ENCODE measurements at places on chromosomes 2 and 18.

DNA sequence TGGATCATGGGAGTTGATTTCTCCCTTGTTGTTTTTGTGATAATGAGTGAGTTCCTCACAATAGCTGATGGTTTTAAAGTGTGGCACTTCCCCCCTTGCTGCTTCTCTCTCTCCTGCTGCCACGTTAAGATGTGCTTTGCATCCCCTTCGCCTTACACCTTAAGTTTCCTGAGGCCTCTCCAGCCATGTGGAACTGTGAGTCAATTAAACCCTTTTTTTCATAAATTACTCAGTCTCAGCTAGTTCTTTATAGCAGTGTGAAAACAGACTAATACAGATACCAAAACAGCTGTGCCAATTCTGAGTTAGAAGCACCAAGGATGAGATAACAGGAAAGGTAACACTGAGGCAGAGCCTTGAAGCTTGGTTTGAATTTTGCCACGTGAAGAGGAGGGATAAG is 44.7 kb downstream of the ITSN2 start:
- DNase-seq, result no peak

DNA sequence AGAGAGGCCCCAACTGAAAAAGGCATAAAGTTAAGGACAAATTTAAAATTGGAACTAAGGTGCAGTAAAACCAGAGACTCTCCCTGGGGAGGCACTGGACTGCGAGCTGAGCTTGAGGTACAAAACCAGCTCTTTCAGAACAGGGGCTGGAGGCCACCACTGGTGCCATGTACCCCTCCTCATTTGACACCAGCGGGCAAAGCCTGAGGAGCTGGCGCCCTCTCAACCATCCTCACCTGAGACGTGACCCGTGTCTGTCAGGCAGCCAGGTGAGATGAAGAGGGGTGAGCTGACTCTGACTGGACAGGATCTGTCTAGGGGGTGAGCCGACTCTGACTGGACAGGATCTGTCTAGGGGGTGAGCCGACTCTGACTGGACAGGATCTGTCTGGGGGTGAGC is 68.5 kb downstream of the TMEM18 start:
- no peak for DNase-seq

- DNase-seq, result no peak
Observed at GRCh38 chr2:37638973-37639372, 32.5 kb downstream of the CDC42EP3 start.

GRCh38 chr2:176324862-176325261 is 55.6 kb downstream of the MTX2 start:
- DNase-seq, result no peak

DNA sequence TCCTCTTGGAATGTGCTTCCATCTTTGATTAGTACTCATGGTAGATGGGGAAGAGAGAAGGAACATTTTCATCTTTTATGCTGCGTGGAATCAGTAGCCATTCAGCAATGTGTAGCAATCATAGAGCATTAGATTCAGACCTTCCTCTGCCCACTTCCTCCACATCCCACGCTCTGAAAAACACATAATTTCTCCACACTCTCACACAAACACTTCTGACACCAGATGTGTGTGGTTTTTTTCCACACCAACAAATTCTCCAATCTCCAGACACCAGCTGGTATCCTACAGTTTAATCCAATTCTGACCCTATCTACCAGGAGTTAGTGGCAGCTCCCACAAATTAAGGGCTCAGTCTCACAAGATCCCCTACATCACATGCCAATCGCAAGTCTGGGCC is 103.3 kb downstream of the AOX1 start:
- no peak for DNase-seq

- no peak for DNase-seq
Observed at GRCh38 chr2:164770421-164770916, 71.2 kb downstream of the COBLL1 start.

DNA sequence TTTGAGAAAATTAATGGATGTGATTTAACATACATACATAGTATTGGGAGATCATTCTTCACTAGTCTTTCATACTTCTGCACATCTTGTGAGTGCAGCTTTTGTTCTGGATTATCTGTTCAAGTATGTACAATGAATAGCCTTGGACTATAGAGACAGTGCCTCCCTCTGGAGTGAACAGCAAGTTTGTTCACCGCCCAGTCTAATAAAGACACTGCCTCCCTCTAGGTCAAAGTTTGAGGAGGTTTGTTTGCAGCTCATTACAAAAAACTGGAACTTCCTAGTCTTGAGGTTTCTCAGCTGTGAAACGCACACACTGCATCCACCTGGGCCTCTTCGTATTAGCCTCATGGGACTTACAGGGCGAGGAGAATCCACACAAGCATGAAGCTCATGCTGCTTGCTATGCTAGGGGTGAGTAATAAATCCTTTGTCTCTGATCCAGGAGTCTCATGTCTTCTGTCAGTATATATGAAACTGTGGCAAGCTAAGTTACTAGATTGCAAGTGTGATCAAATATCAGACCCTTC is 26.0 kb upstream of the LAPTM4A start:
- no peak for DNase-seq

DNA sequence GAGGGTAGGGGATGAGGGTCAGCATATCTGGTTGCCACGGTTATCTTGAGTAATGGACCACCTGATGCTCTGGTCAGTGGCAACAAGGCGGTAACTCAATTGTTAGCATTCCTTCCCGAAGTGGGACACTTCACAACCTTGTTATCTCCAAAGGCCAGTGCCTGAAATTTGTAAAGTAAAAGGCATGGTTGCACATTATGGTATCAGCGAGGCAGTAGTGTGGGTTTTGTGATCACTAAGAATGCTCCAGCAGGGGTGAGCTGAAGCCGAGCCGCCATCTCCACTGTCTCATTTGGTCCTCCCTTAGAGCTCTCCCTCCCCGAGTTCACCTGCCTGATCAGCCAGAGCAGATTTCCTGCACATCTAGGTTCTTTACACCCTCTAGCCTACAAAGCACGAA is 50.5 kb upstream of the LGALSL start:
- no peak for DNase-seq

DNA sequence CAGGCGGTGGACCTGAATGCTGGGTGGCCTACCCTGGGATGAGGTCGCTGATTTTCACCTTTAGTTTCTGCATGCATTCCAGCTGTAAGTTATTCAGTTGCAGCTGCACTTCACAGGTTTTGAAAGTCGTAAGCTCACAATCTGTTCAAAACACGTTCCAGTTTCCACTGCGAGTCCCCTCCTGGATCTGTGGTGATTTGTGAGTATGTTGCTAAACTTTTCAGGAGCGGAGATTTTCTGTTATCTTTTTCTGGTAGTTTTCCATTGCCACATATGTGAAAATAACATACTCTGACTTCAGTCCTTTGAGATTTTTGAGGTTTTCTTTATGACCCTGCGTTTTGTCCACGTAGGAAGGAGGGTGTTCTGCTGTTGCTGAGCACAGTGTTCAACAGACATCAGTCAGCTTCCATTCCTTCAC is 102.1 kb downstream of the SNTG2 start:
- no peak for DNase-seq

GRCh38 chr2:106339609-106340008 is 128.6 kb downstream of the RGPD3 start:
- no peak for DNase-seq

DNA sequence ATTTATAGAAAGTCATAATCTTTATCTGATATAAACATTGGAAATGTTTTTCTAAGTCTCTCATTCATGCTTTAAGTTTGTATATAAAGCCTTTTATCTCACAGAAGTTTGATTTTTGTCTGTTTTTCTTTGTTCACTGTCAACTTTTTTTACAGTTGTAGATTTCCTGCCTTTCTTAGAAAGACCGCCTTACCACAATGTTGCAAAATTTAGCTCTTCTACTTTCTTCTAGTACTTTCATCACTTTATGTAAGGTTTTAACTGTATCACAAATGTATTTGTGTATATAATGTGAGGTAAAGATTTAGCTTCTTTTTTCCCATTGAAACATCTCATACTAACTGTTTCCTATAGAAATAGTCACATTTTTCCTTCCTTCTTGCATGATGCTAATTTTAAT is 136.1 kb downstream of the DNAH6 start:
- DNase-seq, result no peak

GRCh38 chr2:39141334-39142271 is 20.8 kb upstream of the SOS1 start:
- DNase-seq, result no peak

- DNase-seq, result no peak
Observed at GRCh38 chr2:23456396-23456795, 71.4 kb downstream of the KLHL29 start.

- no peak for DNase-seq
Observed at GRCh38 chr2:5617796-5618195, 74.4 kb upstream of the SOX11 start.
